CD4-positive, alpha-beta memory T cell (primary cell): ENCODE measurements at places on chromosomes 6 and 20. TPM values are rescaled to one million over a fixed set of nuclear protein-coding genes. Genes with fewer than 3 reads are reported as not detected.

Gene PROCR
- total RNA-seq = 0.42 TPM

Gene ZSWIM3
- 7.1 TPM for total RNA-seq

Gene IL17F
- not detected for total RNA-seq

Gene ZC2HC1B
- total RNA-seq = not detected

Gene NRN1
- total RNA-seq = not detected

Gene PSMB9
- total RNA-seq = 144 TPM

Gene SLC22A16
- total RNA-seq = not detected

Gene PROKR2
- total RNA-seq = not detected

Gene EBF4
- 3.1 TPM for total RNA-seq

Gene PRDM13
- not detected for total RNA-seq

Gene BCAS1
- 0.25 TPM for total RNA-seq

- DNase-seq = no peak
Observed at GRCh38 chr6:131765081-131765803, 42.6 kb upstream of the ENPP1 start.

DNA sequence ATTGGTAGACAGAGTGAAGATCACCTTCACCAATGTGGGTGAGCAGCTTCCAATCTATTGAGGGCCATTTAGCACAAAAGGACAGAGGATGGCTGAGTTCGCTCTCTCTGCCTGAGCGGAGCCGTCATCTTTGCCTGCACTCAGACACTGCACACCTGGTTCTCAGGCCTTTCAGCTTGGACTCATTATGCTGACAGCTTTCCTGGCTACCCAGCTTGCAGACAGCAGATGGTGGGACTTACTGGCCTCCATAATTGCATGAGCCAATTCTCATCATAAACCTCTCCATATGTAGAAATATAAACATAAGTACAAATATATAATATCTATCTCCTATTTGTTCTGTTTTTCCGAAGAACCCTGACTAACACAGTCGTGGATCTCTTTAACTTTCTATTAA, 13.7 kb downstream of the TBXT start:
- DNase-seq = no peak

GRCh38 chr20:46698788-46699187, 9.5 kb upstream of the TP53RK start:
- no peak for DNase-seq

DNA sequence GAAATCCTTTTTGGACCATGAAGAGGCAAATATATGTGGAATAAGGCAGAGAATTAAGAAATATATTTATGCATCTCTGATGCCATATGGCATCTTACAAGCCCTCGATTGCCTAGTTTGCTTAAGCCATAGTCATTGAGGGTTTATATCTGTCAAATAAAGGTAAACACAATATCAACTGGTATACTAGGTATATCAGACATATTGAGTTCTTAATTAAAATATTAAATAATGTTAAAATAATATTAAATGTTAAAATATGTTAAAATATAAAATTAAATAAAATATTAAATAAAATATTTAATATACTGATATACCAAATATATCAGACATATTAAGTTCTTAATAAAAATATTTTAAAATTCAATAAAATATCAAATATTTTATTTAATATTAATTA, 567.4 kb upstream of the PTCHD4 start:
- no peak for DNase-seq

GRCh38 chr6:52418606-52419005, 1.5 kb upstream of the EFHC1 start:
- DNase-seq = no peak

DNA sequence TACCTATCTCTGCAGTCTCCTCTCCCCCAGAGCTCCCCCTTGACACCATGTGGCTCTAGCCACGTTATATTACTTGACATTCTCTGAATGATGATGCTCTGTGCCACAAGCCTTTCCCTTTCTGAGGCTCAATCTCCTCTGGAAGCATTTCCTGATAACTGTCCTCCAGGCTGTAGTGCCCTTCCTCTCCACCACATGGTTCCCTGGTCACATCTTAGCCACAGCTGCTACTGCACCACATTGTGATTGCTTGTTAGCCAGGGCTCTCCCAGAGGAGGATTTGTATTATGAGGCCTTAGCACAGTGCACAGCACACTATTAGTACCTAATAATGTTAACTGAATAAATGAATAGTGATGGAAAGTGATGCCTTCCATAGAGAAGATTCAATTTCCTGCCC, 63.9 kb upstream of the RCAN2 start:
- no peak for DNase-seq

DNA sequence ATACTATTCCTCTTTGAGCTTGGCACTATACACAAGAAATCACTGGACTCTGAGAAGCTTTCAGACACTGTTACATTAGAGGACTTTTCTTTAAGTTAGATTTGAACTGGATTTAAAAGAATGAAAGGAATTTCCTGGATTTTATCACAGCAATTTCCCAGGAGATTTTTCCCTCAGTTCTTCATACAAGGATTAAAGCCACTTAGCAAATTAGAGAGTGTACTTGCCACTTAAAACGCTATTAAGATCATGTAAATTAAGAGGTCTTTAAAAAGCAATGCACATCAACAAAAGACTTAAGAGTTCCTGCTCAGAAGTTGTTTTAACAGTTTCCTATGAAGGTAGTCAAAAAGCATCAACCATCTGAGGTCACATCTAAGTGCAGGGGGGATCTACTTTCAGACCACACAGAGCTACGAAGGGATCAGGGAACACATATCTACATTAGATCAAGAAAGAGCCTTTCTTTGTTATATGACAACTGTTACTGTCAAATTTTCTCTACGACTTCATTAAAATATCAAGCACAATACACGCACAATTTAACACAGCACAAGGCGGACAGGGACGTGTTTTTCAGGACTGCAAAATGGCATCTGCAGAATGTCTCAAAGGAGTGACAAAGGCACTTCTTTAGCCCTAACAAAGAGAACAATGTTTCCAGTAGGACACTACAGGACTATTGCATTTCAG, 65.8 kb downstream of the EPB41L2 start:
- DNase-seq = no peak

DNA sequence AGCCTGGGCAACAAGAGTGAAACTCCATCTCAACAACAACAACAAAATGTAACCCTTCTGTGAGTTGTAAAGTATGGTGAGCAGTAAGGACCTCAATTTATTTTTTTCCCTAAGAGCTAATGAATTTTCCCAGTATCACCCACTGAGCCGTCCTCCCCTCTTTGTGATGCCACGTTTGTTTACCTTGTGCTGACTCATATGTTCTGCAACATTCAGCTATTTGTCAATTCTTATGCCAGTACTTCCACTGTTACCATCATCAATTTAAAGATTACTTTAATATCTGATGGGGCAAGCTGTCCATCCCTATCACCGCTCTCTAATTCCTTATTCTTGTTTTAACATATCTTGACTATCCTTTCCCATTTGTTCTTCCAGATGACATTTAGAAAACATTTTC, 37.5 kb downstream of the MAK start:
- DNase-seq = no peak

GRCh38 chr6:141488488-141488887, 644.2 kb upstream of the GJE1 start:
- DNase-seq = no peak

- peak; percentile 24 for DNase-seq
Observed at GRCh38 chr6:17703256-17703694, 3.5 kb downstream of the NUP153 start.

DNA sequence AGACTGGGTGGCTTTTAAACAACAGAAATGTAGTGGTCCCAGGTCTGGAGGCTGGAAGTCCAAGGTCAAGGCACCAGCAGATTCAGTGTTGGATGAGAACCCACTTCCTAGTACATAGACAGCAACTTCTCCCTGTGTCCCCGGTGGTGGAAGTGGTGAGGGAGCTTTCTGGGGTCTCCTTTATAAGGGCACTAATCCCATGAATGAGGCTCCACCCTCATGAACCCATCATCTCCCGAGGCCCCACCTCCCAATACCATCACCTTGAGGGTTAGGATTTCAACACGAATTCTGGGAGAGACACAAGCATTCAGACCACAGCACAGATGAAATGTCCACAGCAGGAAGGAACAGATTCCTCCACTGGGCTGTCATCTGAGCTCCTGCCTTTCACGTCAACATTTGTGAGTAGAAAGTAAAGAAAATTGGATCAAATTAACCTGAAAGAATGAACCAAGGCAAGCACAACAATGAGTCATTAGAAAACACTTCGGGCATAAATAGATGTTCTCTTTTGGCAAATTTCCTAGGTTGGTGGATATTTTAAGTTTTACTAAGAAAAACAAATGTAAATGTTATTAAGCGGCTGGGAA, 130.7 kb downstream of the RNASET2 start:
- DNase-seq = no peak

DNA sequence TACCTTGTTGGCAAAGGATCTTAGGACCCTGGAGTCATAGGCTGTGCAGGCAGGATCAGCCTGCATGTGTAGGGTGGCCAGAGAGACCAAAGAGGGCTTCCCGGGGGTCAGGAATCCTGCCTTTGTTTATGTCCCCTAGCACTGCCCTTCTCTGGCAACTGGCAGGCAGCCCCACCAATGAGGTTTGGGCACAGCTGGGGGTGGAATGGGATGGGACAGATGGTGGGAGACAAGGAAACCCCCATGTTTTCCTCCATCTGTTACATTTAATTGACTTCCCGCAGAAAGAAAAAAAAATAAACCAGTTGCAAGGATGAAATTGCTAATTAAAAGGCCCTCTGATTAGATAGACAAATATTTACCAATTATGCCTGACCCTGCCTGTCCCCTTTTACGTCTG, 27.6 kb downstream of the CD40 start:
- DNase-seq = no peak

DNA sequence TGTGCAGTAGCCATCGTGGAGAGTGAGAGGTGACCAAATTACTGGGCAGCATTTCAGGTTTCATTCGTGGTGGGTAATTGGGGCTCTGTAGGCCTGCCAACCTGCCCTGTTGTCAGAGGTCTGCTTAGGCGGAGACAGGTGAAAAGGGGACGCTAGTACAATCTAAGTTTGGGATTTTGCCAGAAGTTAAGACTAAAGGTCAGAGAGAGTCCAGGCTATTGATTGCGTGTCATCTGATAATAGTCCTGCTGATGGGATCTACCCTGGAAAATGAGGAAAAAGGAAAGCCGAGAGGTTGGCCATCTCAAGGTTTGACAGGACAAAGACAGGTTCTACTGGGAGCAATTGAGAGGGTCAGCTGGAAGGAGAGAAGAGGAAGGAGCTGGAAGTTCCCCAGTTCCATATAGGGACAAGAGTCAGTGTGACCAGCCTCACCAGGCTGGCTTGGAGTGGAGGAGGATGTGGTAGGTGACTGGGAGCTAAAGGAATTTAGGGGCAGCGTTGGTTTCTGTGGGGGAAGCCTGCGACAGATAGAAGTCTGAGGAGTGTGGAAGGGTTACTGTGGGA, 10.9 kb downstream of the ARFGEF2 start:
- DNase-seq = no peak

DNA sequence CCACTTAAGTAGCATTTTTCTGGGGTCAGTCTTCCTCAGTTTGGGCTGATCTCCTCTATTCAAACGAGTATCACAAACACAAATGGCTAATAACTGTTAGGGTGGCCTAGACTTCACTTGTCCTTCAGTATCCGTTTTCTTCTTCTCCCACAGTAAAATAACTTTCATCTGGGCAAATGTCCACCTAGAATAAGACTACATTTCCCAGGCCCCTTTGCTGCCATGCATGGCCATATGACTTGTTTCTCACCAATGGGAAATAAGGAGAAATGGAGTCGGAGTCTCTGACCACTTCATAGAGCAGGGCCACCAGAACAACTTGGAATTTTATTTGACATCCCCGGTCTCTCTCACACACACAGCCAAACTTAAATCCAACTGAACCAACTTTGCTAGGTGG, 51.4 kb downstream of the SULF2 start:
- no peak for DNase-seq

DNA sequence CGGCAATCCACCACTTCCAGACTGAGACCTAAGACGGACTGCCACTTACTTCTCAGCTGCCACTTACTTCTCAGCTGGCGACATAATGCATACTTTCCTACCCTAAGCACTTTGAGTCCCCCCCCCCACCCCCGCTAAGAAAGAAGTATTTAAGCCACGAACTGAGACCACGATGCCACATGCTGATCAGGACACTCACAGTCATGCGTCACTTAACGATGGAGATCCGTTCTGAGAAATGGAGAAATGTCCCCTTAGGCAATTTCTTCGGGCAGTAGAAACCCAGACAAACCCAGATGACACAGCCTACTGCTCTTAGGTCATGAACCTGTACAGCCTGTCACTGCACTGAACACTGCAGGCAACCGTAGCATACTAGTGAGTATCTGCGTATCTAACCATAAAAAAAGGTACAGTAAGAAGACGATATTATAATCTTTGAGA, 690 bp downstream of the IFNGR1 start:
- DNase-seq = peak; percentile 57

DNA sequence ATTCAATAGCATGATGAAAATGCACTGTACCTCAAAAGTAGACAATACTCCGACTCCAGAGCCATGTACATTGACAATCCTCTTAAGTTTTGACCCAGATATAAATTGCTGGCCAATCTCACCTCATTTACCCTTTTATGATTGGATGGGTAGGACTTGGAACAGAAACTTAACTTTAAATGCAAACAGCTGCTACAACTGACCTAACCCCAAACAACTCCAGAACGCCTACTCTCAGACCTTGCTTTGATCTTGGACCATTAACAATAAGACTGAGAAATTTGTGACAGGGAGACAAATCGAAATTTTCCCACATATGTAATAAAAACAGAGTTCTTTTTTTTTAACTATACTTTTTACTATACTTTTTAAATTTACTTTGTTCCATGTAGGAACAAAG, 200.5 kb upstream of the MCHR2 start:
- no peak for DNase-seq

DNA sequence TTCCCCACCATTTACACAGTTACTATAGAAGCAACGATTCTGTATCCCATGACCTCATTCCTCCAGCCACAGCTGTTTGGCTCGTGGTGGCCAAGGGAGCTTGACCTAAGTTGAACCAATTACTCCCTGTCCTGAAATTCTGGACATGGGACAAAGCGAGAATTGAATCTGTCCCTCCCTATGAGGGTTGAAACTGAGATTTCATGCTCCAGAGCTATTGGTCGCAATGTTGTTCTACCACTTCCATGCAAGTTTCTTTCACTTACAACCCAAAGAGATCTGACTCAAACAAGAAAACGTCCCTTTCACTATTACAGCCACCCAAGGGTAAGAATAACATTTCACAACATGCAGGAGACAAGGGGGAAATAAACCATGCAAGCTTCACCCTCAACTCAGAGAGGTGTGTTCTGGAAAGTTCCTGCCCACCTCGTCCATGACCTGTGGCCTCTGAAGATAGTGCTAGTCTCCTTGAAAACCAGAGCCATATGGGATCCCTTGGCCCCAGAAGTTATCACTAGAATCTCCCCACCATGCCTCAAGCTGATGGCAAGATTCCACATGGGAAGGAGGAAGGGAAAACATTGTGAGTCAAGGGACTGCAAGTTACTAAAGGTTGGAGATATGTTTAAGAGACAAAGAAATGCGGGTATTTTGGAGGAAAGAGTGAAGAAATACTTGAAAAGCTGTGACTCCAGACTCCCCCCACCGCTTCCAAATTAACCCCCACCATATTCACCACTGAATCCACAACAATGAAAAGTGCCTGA, 74.5 kb upstream of the SRSF6 start:
- DNase-seq = no peak
